Foreskin melanocyte (primary cell): ENCODE measurements at places on chromosomes 4 and X.

DNA sequence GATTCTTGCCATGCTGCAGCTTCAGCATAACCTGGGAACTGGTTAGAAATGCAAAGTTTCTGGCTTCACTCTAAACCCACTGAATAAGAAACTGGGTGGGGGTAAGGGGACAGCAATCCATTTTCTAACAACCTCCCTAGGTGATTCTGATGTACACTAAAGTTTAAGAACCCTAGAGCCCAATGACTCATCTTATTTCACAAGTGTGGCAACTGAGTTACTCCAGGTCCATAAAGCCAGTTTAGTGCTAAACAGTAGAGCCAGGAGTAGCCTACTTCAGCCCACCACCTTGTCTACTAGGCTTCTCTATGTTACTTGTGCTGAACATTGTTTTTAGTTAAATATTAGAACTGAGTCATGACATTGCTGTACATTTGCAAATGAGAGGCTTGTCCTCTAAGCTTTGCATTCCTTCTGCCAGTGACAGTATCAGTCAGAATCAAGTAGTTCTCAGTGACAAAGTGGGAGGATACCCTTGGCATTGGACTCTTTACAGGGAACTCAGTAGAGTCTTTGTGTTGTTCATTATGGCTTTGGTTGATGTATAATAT, 518.0 kb downstream of the RPA4 start:
- no peak for DNase-seq

DNA sequence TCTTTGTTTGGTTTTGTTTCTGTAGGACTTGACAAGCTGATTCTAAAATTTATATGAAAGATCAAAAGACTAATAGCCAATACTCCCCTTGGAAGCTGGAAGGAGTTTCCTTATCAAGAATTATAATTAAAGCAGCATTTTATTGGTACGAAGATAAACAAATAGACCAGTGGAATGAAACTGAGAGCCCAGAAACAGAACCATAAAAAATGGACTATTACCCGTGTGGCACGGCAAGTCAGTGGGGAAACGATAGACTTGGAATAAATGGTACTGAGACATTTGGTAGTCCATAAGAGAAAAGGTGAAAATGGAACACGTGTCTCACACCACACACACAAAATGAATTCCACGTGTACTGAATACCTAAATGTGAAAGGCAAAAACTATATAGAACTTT, 42.4 kb upstream of the CEP135 start:
- no peak for DNase-seq

GRCh38 chrX:119755981-119756533, 2.3 kb upstream of the SOWAHD start:
- no peak for DNase-seq

DNA sequence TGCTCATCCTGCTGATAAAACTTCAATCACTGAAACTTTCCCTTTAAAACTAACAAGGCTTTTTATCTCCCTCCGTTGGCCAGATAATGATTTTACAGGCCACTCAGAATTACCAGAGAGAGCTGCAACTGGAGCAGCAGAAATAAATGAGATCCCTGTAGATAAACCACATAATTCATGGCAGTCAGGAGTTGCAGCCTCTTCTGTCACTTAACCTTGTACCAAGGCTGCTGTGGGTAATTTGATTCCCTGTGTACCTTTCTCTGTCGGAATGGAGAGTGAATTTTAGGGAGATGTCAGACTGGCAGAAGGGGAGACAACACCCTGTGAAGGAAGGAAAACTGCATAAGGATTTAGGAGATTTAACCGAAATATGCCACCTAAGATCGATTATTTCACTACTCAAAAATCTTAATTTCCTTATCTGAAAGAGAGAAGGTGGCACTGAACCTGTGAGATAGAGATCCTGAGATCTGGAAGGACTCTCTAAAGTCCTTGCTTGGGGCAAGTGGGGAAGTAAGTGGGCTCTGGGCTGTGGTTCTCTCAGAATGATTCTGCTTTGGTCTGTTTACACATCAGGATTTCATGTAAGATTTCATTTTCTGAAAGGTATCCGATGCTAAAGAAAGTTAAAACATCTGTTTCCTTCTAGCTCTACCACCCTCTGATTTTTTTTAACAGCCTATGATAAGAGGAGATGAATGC, 14.3 kb upstream of the TSPAN5 start:
- DNase-seq: no peak

DNA sequence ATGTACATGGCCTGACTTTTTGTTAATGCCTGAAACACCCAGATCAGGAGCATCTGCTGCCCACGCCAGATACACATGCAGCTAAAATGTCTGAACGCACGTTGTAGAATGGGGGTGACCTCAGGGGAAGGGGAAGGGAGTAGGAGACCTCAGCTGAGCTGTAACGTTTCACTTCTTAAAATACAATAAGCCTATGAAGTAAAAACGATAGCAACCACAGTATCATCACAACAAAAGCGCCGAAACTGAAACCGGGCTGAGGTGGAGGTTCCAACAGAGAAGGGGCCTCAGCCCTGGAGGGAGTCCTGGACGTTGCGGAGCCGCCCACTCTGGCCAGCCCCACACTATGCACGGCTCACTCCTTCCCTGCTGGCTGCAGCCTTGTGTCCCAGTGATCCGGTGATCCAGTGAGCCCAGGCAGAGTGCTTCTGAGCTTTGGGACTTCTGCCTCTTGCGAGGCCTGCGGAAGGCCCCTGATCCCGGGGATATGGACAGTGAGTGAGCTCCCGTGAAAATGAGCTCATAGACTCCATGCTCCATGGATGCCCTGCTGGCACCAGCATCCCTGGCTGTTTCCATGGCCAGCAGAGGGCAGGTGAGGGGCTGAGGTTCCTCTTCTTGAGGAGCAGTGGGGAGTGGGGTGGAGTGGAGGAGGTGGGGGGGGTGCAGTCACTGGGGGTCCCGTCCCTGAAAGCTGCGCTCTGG, 52.0 kb downstream of the HMX1 start:
- DNase-seq: no peak

DNA sequence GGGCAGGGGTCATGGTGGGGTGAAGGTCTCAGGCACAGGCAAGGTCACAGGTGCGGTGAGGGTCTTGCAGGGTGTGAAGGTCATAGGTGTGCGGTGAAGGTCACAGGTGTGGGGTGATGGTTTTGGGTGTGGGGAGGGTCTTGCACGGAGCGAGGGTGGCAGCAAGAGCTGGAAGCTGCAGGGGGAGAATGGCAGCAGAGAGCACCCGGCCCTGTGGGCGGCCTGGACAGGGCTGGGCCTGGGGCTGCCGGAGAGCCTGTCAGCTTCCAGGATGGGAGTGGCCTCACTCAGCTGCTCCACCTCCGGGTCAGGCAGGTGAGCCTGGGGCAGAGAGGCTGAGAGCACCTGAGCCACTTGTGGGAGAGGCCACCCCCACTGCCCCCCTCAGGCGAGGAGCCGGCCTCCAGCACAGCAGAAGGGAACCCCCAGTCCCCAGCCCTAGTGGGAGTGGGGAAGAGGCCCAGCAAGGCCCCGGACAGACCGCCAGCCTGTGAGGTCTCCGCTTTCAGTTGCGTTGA, 1.5 kb downstream of the MSANTD1 start:
- no peak for DNase-seq

DNA sequence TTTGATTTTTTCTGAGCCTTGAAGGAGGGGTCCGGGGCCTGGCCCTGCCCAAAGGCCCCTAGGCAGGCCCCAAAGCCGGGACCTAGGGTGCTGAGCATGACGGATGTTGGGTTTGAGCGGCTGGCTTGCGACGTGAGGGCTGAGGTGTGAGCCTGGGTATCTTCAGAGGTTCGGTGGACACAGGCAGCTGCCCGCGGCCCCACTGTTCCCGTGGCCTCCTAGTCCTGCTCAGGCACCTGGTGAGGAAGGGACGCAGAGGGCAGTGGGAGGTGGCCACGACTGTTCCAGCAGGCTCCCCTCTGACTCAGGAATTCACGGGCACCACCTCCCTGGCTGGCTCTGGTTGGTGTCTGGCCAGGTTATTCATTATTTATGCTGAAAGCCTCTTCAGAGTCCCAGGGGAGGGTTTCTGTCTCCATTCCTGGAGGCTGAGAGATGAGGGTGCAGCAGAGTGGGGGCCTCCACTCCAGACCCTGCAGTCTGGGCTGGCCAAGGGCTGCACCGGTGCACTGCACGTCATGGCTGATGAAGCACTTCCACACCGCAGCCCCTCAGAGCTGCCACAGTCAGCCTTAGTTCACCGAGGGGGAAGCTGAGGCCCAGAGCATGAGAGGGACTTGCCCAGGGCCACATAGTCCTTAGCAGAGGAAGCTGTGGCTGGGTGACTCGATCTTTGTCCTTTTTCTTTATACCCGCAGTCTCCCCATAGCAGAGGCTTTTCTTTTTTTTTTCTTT, 2.2 kb downstream of the MSANTD1 start:
- DNase-seq: no peak

DNA sequence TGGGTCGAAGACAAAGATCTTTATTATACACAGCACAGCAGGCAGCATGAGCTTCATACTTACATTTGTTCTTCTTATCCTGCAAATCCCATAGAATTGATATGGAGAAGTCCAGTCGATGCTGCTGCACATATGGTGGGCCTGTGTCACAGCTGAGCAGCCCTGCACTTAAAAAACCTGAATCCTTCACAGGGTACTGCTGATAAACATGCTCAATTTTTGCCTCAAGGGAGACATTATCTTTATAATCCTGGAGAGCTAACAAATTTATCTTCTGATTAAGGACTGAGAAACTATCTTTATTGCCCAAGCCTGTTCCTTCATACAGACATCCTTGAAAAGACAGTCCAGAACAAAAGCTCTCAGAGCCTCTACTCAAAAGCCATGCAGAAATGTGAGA, 434.4 kb upstream of the FAM47C start:
- no peak for DNase-seq

DNA sequence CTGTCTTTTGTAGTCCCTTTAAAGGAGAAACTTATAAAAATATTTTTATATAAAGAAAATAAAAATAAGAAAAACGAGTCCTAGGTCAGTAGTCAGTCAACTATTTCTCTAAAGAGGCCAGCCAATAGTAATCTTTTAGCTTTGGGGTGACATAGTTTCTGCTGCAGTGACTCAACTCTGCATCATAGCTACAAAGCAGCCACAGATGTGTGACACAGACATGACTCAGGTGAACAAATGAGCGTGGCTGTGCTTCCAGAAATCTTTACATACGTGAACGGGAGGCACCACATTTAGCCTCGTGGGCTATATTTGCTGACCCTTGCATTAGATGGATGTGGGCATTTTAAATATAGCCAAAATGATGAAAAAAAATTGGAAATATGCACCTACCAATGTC, 1862.5 kb upstream of the TENM3 start:
- DNase-seq: no peak

DNA sequence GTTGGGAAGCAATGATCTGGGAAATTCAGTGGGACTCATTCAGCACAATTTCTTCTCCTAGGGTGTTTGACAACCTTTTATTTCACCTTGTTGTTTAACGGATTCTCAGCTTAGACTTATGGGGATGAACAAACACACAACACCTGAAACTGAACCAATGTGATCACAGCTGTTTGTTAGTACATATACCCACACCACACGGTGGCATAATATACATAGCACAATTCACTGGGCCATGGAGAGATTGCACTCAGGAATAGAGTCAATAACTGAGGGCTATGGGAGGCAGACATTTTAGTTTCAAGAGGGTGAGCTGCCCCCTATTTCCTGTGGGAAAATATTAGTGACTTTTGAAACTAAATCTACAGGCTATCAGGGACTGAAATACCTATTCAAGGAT, 148.0 kb downstream of the PARM1 start:
- no peak for DNase-seq

- no peak for DNase-seq
Measured at GRCh38 chr4:82901183-82901718, 716 bp downstream of the THAP9 start.

DNA sequence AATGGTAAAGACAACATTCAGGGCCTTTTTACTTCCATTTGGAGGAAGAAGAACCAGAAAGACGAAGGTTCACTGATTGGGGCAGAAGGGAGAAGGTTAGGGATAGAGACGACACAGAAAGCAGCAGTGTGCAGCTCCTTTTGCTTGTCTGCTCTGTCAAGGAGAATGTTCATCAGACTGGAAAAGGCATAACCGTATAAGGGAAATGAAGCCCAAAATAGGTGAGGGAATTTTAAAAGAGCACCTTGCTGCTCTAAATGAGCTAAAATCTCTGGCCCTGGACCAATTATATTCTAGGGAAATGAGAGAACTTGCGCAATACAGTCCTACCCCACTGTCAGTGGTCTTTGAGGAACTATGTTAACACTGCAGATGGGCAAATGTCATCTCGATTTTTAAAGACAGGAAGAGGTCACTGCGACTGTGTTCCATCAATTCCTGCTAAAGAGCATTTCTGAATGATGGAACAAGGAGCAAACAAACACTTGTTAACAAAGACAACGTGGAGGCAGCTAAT, 909.8 kb upstream of the FTHL17 start:
- DNase-seq: no peak

DNA sequence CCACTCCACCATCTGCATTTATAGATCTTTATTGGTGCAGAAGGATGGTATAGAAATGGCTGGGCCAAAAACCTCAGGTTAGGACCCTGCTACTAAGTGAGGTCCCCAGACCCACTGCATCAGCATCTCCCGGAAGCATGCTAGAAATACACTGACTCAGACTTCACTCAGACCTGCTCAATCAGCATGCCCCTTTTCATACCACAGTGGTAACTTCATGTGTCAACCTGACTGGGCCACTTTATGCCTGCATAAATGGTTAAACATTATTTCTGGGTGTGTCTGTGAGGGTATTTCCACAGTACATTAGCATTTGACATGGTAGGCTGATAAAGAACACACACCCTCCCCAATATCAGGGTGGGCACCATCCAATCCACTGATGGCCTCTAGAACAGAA, 118.6 kb upstream of the VCX3B start:
- DNase-seq: no peak

- no peak for DNase-seq
Measured at GRCh38 chr4:14023896-14024295, 396.4 kb upstream of the BOD1L1 start.

- no peak for DNase-seq
Measured at GRCh38 chr4:5893004-5893580, at the start of gene CRMP1. Gene CRMP1 (minus strand): TSS chr4:5893086. CDS start chr4:5892969, 117 bp downstream.

DNA sequence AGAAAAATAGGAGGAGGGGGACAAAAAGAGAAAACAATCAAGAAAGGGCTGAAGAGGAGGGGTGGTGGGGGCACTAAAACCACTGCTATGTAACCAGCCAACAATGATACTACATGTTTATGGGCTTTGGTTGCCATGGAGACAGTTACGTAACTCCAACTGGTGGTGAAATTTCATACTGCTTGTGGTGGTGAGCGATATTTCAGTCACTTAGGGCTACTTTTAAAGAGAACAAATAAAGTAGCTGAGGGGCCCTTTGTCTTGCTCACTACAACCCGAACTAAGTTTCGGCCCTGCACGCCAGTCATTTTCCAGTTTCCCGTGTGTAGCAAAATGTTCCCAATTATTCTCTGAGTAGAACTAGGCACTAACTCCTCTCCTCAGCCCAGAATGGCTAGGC, 275.2 kb upstream of the EDA2R start:
- no peak for DNase-seq

- DNase-seq: no peak
Measured at GRCh38 chr4:51890760-51891159, 47.8 kb downstream of the DCUN1D4 start.
